GM23338 (cell line): ENCODE measurements at places on chromosomes 2 and 18. TPM values are rescaled to one million over a fixed set of nuclear protein-coding genes. Genes with fewer than 3 reads are reported as not detected.

GRCh38 chr18:21315741-21316197 is 73.7 kb downstream of the GREB1L start:
- DNase-seq = peak; percentile 78
- no peaks in the 10 kb centered on the region for H3K4me1 ChIP-seq
- H3K27me3 ChIP-seq = no peaks in the 10 kb centered on the region
- H3K27ac ChIP-seq = no peak overlapping the region
- H3K4me3 ChIP-seq = no peak overlapping the region

DNA sequence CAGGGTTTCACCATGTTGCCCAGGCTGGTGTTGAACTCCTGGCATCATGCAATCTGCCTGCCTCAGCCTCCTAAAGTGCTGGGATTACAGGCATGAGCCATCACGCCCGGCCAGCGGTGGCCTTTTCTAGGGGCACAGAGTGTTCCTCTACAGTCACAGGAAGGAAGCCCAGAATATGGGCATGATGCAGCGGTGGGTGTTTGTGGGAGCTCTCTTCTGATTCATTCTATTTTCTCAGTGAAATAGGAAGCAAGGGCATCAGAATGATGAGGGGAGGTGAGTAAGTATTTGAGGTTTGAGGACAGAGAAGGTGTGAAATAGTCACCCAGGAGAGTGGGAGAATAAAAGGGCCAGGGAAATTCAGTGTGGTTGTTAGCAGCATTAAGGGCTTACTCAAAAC is 70.3 kb upstream of the PSME4 start:
- no peaks in the 10 kb centered on the region for H3K27me3 ChIP-seq
- H3K36me3 ChIP-seq = no peaks in the 10 kb centered on the region
- no peaks in the 10 kb centered on the region for H3K4me1 ChIP-seq

- DNase-seq = peak; percentile 9
- no peak overlapping the region for H3K4me3 ChIP-seq
- no peaks in the 10 kb centered on the region for H3K4me1 ChIP-seq
- no peaks in the 10 kb centered on the region for H3K27me3 ChIP-seq
- H3K27ac ChIP-seq = no peak overlapping the region
- H3K36me3 ChIP-seq = no peaks in the 10 kb centered on the region
These were observed 70.0 kb upstream of the NEUROD1 start for GRCh38 chr2:181750305-181750704.

Gene GBX2
- 0.50 and 1.3 TPM in 2 replicates for total RNA-seq

DNA sequence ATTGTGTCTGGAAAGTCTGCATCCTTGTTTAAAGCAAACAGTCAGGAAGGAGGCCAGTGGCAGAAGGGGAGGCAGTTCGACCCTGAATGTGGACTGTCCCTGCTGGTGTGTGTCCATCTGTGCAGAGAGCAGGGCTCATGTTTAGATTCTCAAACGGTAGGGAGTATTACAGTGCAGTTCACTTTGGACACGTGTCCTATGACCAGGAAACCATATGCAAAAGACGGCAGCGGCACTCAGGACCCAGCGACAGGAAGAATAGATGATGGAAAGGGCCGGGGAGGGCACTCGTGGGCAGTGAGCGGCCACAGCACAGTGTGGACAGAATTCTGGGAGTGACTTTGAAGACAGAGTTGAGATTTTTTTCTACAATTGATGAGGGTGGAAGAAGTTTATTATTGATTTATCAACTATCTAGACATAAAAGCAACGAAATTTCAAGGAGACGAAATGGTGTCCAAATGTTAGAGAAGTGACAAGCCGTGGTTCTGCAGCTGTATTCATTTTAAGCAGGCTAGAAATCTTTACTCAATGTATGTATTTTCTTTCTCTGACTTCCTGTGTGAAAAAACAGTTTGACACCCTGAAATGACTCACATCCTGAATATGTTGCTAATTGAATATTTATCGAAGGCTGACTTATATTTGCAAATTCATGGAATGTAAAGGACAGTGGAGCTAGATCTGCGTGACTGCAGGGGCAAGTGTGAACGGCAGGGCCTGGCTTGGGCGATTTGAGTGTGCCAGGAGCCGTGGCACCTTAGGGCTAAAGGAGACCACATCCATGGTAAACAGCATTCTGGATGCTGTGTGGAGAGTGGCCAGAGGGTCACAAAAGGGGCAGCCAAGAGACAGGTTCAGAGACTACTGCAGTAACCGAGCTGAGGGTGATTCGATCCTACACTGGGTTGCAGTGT is 214.2 kb downstream of the PTGR3 start:
- no peaks in the 10 kb centered on the region for H3K36me3 ChIP-seq
- H3K27me3 ChIP-seq = no peaks in the 10 kb centered on the region
- no peak overlapping the region for H3K4me3 ChIP-seq
- H3K4me1 ChIP-seq = peaks cover 11% of the 10 kb centered on the region; the same call in 1 of the 2 replicates
- DNase-seq = no peak

Gene MC5R
- 0.54 TPM in 1 of 2 replicates, not detected in the other for total RNA-seq

- H3K27ac ChIP-seq = no peak overlapping the region
- no peaks in the 10 kb centered on the region for H3K27me3 ChIP-seq
- H3K4me3 ChIP-seq = no peak overlapping the region
- DNase-seq = no peak
- H3K4me1 ChIP-seq = peaks cover 26% of the 10 kb centered on the region
These were observed 359.1 kb upstream of the CHST9 start for GRCh38 chr18:27544206-27544605.

DNA sequence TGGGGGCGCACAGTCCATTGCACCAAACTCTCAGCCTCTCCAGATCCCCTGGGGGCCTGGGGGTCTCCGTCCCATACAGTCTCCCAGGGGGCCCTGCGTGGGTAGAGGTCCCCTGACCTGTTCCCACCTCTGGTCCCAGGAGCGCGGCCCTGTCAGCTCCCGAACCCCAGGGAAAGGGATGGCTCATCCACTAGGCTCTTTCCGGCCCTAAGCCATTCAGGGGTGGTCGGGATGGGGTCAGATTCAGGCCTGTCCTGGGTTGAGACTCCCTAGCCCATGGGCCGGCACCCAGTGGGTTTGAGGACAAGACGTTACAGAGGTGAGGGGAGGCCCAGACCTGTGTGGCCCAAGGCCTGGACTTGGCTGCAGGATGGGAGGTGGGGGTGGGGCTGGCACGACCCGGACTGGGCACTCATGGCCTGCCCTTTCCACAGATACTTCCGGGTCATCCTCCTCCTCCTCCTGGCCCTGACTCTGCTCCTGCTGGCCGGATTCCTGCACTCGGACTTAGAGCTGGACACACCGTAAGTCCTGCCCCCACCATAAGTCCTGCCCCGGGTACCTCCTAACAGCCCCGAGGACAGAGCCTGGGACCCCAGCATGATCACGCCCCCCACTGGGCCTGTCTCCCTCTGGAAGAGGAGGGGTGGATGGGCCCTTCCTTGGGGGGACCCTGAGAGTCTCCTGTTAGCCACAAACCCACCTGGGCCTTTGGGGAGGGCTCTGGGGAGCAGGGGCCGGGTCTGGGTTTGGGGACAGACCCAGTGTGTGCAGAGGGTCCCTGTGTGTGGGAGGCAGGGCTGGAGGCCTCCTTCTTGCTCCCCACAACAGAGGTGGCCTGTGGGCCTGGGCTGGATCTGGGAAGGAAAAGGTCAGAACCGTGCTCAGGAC is 10.1 kb upstream of the NEU4 start:
- no peak overlapping the region for H3K27ac ChIP-seq
- DNase-seq = no peak
- H3K4me3 ChIP-seq = no peak overlapping the region
- H3K27me3 ChIP-seq = peaks cover 13% of the 10 kb centered on the region

Gene DSEL
- total RNA-seq = 20.8 and 24.1 TPM in 2 replicates

Gene MXD1
- total RNA-seq = 1.5 and 1.8 TPM in 2 replicates

DNA sequence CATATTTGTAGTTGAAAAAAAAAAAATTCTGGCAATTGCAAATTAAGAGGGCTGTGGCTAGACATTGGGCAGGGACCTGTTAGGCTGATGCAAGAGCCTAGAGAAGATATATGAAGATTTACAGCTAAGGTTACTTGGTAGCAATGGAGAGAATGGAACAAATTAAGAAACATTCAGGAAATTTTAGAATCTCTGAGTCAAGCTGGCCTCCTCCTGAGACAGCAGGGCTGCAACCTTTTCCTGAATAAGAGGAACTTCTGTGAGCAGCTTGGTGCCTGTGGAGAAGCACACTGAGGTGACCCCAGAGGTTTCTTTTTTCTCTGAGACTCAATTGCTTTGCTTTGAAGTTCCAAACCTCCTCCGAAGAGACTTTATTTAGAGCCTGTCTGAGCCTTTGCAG is 118.6 kb upstream of the LRATD1 start:
- H3K4me1 ChIP-seq = no peaks in the 10 kb centered on the region
- DNase-seq = peak; percentile 17
- H3K27me3 ChIP-seq = no peaks in the 10 kb centered on the region
- no peak overlapping the region for H3K27ac ChIP-seq

DNA sequence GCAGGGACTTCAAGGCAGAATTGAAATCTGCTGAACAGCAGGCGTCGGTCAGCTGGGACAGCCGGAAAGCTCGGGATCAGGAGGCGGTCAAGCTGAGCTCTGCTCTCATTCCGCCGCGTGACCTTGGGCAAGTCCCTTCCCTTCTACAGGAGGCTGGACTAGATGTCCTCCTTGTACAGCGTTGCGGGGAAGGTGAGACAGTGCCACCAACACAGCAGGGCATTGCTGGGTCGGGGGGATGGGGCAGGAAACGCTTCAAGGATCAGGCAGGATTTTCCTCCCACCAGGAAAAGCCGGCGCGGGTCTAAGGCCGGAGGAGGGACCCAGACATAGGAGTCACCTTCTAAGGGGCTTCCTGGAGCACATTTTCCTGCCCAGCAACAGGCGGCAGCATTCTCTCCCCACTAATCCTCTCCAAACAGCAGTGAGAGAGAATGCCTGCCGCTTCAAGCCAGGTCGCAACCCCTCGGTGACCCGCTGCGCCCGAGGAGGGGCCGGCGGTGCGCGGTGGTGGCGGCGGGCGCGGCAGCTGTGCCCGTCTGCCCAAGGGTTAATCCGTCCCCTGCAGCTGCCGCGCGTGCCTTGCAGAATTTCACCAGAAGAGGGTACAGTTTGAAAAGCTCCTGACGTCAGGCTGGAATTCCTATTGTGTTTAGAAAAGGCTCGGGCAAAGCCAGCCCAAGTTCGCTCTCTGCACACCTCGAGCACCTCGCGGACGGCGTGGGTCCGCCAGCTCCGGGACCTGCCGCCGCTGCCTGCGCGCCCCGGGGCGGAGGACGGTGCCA is at the start of gene KCNF1:
TSS of gene KCNF1 (plus strand) at position 644 of the 785 bp plus-strand sequence. CDS start 493 bp downstream, outside the sequence.
- peaks cover 5% of the 10 kb centered on the region; the same call in 1 of the 2 replicates for H3K4me1 ChIP-seq
- peak within 1 kb of the TSS; percentile 71 for H3K4me3 ChIP-seq
- peaks cover 40% of the 10 kb centered on the region for H3K27me3 ChIP-seq
- H3K27ac ChIP-seq = no peak within 1 kb of the TSS

Gene MPP4
- total RNA-seq = 0.35 TPM in 1 of 2 replicates, not detected in the other

- peak; percentile 13 for DNase-seq
- peaks cover 55% of the 10 kb centered on the region for H3K4me1 ChIP-seq
- H3K27me3 ChIP-seq = peaks cover 100% of the 10 kb centered on the region
These were observed 4.9 kb downstream of the HOXD3 start for GRCh38 chr2:176161825-176162626.

GRCh38 chr2:59490994-59491393 is 1062.5 kb downstream of the BCL11A start:
- no peak overlapping the region for H3K27ac ChIP-seq
- DNase-seq = no peak
- H3K4me1 ChIP-seq = no peaks in the 10 kb centered on the region
- no peaks in the 10 kb centered on the region for H3K27me3 ChIP-seq
- H3K4me3 ChIP-seq = no peak overlapping the region
- H3K36me3 ChIP-seq = no peaks in the 10 kb centered on the region; the same call in 1 of the 2 replicates

Gene CCDC85A
- total RNA-seq = 0.24 and 0.47 TPM in 2 replicates

DNA sequence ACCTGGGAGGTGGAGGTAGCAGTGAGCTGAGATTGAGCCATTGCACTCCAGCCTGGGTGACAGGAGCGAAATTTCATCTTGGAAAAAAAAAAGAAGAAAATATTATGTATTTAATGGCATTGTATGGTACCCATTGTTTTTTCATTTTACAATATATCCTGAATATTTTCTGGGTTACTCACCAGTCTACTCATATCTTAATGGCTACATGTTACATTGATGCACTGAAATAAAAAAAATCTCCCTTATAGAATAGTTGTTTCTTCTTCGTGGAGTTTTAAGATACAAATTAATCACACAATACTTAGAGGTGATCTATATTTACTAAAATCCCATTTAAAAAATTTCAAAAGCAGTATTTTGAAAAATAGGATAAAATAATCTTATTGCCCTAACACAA is 66.3 kb upstream of the XPO1 start:
- H3K27ac ChIP-seq = no peak overlapping the region
- no peak for DNase-seq
- no peak overlapping the region for H3K4me3 ChIP-seq
- H3K36me3 ChIP-seq = no peaks in the 10 kb centered on the region
- no peaks in the 10 kb centered on the region for H3K27me3 ChIP-seq

DNA sequence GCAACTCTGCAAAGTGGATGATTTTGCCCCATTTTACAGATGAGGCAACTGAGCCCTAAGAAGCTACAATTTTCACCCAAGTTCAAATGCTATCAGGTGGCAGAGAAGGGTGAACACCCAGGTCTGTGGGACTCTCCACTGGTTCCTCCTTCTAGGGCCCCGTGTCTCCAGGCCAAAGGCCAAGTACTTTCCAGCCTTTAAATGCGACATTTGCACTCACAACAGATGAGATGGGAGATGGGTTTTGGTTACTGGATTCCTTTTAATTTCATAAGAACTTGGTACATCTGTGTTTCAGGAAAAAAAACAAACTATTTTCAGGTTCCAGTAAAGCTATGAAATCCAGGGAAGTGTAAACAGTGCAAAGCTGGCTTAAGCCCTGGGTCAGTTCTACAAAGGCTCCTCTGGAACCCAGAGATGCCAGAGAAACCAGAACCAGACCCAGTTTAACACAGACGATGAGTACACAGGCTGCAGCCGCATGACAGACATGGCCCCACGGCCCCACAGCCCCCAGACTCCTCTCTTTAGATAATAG is 361.7 kb downstream of the ANAPC1 start:
- H3K4me1 ChIP-seq = no peaks in the 10 kb centered on the region
- H3K27ac ChIP-seq = no peak overlapping the region
- H3K36me3 ChIP-seq = no peaks in the 10 kb centered on the region
- H3K27me3 ChIP-seq = no peaks in the 10 kb centered on the region
- H3K4me3 ChIP-seq = no peak overlapping the region

Gene PNO1
- total RNA-seq = 31.1 and 34.6 TPM in 2 replicates

DNA sequence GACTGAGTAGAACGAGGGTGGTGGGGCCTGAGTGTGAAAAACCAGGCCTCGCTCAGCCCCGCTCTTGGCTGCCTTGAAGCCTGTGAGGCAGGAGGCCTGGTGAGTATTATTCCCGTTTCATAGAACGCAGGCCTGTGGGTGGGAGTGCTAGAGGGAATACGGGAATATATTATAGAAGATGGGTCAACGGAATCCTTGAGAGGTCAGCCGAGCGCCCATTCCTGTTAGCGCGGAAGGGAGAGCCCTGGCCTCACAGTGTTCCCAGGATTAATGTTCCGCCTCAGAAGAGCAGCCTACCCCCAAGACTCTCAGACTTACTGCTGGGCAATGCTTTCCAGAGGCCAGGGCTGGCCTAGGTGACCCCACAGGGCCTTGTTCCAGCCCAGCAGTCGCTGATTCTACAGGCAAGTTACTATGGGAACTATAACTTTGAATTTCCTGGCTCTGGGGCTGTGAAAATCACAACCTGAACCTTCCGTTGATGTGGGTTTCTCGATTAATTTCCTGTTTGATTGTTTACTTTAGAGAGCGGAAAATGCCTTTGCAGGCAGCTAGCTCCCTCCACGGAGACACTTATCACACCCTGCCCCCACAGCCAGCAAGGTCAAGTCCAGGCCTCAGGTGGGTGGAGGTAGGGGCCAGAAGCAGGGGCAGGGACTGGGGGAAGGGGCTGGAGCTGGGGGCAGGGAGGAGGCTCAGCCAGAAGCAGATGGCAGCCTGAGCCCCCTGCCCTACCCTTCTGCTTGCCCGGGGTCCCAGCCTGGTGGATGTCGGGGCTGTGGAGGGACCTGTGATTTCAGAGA is 108.3 kb downstream of the SMAD7 start:
- no peak overlapping the region for H3K4me3 ChIP-seq
- no peak overlapping the region for H3K27ac ChIP-seq
- no peaks in the 10 kb centered on the region for H3K27me3 ChIP-seq
- H3K4me1 ChIP-seq = peaks cover 5% of the 10 kb centered on the region; the same call in 1 of the 2 replicates
- no peaks in the 10 kb centered on the region for H3K36me3 ChIP-seq

Gene OST4
- 155 and 226 TPM in 2 replicates for total RNA-seq

Gene CELF4
- total RNA-seq = 2.6 and 3.6 TPM in 2 replicates
